ENCODE measurements at places on chromosomes 3 and 15. TPM values are rescaled to one million over a fixed set of nuclear protein-coding genes. Genes with fewer than 3 reads are reported as not detected.
A peak's percentile ranks its signal among the peaks of the same experiment; 100 is the strongest.

RYR3 gene
- total RNA-seq, result 2.0 TPM

ARRDC4 gene
- total RNA-seq, result 28.3 TPM

MAP6D1 gene
- 1.1 TPM for total RNA-seq

DNA sequence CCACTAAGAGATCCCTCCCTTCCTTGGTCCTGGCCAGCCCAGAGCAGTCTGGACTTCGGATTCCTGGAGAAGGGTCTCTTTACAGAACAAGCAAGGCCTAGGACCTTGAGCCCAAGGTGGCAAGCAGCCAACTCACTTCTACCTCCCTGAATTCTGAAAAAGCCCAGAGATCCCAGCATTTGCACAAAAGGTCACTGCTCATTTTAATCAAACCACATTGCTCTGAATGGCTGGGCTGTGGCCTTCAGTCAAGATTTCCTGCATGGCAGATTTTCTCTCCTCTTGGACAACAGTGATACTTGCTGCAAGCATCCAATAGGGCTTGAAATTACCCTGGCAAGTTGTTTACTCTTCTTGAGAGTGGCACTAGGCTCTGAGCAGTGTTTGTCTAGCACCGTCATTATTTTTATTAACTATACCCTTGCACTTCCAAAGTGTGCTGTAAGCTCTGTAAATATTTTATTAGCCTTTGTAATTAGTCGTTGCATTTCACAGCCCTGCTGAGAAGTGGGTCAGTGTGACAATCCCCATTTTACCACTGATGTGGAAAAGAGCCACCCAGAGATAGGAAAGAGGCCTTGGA lies 274.7 kb upstream of the CTNNB1 start:
- no peak for DNase-seq

- DNase-seq, result peak; percentile 89
Observed at GRCh38 chr3:12994607-12995388, 78.4 kb downstream of the IQSEC1 start.

DNA sequence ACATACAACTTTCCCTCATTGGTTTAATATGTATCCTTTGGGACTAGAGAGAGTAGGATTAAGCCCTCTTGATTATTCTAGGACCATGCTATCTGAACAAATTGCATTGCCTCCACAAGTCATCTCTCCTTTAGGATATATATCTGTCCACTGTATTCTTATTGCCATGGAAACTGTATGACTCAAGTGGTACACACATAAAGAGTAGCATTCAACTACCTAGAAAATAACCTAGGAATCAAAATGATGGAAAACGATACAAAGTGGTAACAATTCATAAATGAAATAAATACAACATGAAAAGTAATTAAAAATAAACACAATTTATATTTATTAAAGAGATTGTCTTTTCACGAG lies 212.1 kb upstream of the P2RY1 start:
- no peak for DNase-seq

DNA sequence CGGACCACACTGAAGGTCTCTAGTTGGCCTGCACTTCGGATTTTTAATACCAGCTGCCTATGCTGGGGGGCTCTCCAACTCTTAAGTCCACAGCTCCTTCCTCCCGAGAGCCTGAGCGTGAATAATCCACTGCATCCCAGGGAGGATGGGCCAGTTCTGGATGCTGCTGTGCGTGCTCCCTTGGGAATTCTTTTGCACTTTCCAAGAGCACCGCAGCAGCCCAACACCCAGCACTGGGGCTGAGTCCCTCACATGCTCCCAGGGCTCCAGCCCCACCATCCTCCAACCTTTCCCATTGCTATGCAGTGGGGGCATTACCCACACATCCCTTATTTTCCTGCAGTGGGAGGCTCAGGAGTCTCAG lies 136.4 kb upstream of the IQSEC1 start:
- DNase-seq, result no peak

DNA sequence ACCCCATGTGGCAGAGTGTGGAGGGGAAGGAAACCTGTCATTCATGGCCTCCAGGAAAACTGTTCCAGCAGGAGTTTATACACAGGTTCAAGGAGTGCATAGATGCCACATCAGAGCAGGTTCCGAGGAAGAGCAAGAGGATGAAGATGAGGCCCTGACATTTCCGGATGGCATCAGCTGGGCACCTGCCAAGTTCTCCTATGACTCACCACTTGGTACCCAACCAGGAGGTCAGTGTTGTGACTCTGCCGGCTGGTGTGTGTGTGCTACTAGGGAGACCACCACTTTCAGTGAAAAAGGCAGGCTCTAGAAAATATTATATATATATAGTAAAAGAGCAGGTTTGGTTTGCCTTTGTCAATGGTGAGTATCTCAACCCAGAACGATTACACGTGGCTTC lies 69.3 kb downstream of the NTRK3 start:
- no peak for DNase-seq

DNA sequence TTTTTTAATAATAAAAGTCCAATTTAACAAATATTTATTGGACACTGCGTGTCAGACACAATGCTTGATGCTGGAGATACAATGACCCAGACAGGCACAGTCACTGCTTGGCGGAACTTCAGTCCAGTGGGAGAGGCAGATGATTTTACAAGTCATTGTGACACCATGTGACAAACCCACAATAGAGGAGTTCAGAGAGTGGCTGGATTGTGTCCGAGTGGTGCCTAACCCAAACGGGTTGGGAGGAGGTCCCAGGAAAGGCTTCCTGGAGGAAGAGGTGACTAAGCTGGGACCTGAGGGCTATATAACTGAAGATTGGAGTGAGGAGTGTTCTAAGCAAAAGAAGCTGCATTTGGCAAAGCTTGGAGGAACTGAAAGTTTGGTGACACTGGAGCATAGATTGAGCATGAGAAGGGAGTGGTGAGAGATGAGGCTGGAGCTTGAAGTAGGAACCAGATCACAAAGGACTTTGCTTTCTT lies 41.4 kb downstream of the CRTC3 start:
- DNase-seq, result peak; percentile 69

- peak; percentile 18 for DNase-seq
Observed at GRCh38 chr15:73838831-73839426, 34.4 kb upstream of the TBC1D21 start.

GRCh38 chr3:119810018-119810435 lies 28.1 kb downstream of the NR1I2 start:
- peak; percentile 17 for DNase-seq

- peak; percentile 66 for DNase-seq
Observed at GRCh38 chr15:52208306-52208946, 17.2 kb upstream of the GNB5 start.

All from mucosa of gallbladder (tissue), 1 donor.